ENCODE measurements at places on chromosomes 13 and 19.
A peak's percentile ranks its signal among the peaks of the same experiment; 100 is the strongest.

DNA sequence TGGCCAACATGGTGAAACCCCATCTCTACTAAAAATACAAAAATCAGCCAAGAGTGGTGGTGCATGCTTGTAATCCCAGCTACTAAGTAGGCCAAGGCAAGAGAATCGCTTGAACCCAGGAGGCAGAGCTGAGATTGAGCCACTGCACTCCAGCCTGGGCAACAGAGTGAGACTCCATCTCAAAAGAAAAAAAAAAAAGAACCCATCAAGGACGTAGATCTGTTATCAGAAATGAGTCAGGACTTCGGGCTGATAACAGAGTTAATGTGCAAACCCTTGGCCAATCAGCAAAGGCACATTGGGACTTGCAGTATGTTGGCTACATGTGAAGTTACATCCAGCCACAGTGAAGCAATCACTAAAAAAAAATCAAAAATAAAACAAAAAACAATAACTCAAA lies 4.8 kb upstream of the LGALS7B start:
- DNase-seq: no peak

DNA sequence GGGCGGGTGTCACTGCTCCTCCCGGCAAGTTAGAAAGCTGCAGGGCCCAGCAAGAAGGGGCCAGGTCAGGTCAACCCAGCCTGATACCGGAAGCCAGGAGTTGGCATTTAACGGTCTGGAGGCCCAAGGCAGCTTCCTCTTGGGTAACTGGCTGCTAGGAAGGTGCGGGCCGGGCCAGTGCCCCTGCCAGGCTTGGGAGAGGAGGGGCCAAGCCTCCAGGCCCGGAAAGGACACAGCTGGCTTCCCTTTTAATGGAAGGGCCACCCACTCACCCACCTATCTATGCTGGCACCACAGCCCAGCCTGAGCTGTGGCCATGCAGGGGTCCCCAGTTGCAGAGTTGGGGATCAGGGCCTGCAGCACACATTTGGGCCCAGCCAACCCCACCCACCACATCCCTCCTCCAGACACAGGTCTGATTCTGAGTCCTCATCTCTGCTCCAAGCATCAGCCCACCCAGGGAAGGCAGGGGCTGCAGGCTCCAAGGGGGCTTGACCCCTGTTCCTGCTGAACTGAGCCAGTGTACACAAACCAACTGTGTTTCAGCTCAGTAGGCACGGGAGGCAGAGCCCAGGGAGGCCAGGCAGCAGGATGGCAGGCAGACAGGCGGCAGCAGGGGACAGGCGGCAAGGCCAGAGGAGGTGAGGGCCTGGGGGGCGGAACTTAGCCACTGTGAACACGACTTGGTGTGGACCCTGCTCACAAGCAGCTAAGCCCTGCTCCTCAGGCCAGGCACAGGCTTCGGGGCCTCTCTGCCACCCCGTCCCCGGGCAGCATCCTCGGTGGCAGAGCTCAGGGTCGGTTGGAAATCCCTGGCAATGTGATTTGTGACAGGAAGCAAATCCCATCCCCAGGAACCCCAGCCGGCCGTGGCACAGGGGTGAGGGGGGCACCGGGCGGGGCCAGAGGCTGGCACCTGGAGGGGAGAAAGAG lies 40.8 kb downstream of the ZSWIM4 start:
- DNase-seq: no peak

GRCh38 chr19:55529636-55530234 lies 7.2 kb downstream of the SBK2 start:
- DNase-seq: no peak

DNA sequence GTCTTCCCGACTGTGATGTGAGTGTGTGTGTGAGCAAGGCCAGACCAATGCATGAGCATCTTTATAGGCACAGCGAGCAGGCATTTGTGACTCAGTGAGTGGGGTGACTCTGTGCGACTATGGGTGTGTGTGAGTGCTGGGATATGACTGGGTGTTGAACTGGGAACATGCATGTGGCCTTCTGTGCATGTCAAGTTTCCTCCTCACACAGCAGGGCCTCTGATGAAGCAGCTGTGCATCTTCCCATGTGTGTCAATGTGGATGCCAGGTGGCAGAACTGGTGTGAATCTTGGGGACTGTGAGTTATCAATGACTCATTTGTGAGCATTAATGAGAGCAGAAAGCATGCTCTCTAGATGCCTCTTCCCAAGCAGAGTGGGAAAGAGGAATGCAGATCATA lies 12.1 kb upstream of the LGALS14 start:
- no peak for DNase-seq

- DNase-seq: no peak
These were observed 49.2 kb downstream of the DIAPH3 start for GRCh38 chr13:60114499-60115028.

DNA sequence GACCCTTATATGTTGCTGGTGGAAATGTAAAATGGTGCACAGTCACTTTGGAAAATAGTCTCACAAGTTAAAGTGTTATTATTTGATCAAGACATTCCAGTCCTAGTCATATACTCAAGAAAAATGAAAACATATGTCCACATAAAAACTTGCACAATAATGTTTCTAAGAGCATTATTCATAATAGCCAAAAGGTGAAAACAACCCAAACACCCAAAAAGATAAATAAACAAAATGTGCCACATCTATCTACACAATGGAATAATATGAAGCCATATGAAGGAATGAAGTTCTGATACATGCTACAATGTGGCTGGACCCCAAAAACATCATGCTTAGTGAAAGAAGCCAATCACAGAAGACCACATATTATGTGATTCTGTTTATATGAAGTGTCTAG lies 14.4 kb upstream of the AKAP8 start:
- no peak for DNase-seq

GRCh38 chr19:18069383-18069782 lies 17.4 kb downstream of the IL12RB1 start:
- DNase-seq: no peak

DNA sequence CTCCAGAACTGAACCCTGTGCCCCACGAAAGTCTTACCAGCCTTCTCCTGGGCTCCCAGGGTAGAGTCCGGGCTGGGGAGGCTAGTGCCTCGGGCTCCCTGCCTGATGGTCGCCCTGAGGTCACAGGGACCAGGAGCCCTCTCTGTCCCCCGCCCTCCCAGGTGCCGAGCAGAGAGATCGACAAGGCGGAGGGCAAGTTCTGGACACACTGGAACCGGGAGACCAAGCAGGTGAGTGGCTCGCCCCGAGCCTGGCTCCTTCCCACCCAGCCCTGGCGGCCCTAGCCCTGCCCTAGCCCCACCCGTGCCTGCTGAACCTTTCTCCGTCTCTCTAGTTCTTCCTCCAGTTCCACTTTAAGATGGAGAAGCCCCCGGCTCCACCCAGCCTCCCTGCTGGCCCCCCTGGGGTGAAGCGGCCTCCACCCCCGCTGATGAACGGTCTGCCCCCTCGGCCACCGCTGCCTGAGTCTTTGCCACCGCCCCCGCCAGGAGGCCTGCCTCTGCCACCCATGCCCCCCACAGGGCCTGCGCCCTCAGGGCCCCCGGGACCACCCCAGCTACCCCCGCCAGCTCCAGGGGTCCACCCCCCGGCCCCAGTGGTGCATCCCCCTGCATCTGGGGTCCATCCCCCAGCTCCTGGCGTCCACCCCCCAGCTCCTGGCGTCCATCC lies 1.6 kb upstream of the AMH start:
- DNase-seq: no peak

GRCh38 chr13:31038834-31039552 lies 106.5 kb downstream of the TEX26 start:
- no peak for DNase-seq

- no peak for DNase-seq
These were observed 33.9 kb upstream of the FRY start for GRCh38 chr13:31997641-31998040.

- DNase-seq: no peak
These were observed 55.4 kb upstream of the UBL3 start for GRCh38 chr13:29905845-29906244.

- peak; percentile 99 for DNase-seq
These were observed at the start of gene ZNF77 for GRCh38 chr19:2944775-2945574. Gene ZNF77 (minus strand): TSS chr19:2944971. CDS start chr19:2944840, 131 bp downstream.

GRCh38 chr13:41159174-41159573 lies 26.6 kb upstream of the KBTBD6 start:
- DNase-seq: no peak

- DNase-seq: no peak
These were observed 298.8 kb downstream of the NDFIP2 start for GRCh38 chr13:79779761-79780160.

DNA sequence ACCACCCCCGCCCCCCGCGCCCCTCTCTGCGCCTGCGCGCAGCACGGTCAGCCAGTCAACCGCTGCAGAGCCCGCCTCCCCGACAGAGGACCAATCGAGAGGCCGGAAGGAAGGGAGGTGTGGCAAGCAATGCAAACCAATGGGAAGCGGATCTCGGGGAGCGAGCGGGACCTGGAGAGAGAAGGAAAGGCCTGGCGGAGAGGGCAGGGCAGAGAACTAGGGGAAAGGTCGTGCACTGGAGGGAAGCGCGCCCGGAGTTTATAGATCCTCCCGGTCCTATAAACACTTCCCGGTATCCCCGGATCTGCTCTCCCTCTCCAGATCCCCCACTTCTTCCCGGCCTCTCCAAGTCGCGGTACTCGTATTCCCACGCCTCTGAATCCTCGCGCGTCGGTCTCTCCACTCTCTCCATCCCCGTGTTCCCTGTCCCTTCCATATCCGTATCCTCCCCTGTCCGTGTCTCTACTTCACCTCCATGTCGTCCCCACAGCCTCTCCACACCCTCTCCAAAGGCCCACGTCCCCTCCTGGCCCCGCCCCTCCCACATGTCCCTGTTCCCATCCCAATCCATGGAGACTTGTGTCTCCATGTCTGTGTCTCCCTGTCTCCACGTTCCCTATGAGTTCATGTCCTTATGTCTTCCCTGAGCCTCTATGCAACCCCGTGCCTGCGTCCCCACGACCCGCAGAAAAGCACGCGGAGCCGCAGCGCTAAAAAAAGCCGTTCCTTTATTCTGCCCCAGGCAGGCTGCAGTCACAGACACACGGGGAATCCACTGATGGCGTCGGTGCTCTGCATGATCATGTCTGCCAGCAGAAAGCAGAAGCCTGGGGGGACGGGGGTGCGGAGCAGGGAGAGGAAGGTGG lies 434 bp upstream of the ETFB start:
- DNase-seq: peak; percentile 99

GRCh38 chr13:21694831-21695230 lies 24.0 kb downstream of the FGF9 start:
- DNase-seq: no peak

- no peak for DNase-seq
These were observed at the start of gene TUBA3C for GRCh38 chr13:19181621-19182485. Gene TUBA3C (minus strand): TSS chr13:19181824. CDS start chr13:19181747, 77 bp downstream.

GRCh38 chr13:28357911-28358433 lies 137.0 kb downstream of the FLT1 start:
- DNase-seq: no peak

GRCh38 chr19:4362831-4363545 lies 19.6 kb downstream of the MPND start:
- DNase-seq: no peak

- peak; percentile 81 for DNase-seq
These were observed 2.3 kb downstream of the PODNL1 start for GRCh38 chr19:13935765-13936510.

DNA sequence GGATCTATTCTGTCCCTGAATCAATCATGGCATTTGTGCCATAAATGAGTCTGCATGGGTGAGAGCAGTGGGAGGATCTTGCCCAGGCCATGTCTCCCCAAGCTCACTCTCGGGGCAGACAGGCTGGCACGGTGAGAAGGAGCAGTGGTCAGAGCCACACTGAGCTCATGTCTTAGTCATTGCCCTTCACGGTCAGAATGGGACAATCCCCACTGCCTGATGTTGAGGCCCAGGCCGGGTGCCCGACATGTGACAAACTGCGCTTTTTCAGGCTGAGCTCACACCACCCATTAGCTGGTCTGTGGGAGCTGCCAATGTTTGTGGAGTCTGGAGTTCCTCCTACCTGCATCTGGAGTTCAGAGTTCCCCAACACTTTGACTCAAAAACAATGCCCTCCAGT lies 481.9 kb downstream of the COG6 start:
- no peak for DNase-seq

GRCh38 chr19:28196101-28196500 lies 1016.9 kb downstream of the UQCRFS1 start:
- DNase-seq: no peak
